Natural killer cell (primary cell): ENCODE measurements at places on chromosomes 5 and 9. TPM values are rescaled to one million over a fixed set of nuclear protein-coding genes. Genes with fewer than 3 reads are reported as not detected.

The GABRB2 gene
- not detected for total RNA-seq

- DNase-seq, result no peak
Observed at GRCh38 chr5:165119175-165119574, 1613.8 kb downstream of the MAT2B start.

DNA sequence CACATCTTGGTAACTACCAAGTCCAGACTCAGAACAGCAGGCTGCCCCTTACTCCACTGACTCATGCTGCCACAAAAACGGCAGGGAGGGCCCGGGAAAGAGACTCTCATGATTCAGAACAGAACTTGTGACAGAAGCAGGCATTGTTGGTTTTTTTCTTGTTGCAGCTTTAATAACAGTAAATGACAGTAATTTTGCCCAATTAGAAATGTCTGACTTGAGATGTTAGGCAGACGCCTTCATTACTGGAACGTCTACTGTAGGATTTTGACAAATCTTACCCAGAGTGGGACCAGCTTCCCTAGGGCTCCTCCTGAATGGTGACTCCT lies 77.9 kb downstream of the SEMA5A start:
- DNase-seq, result no peak

DNA sequence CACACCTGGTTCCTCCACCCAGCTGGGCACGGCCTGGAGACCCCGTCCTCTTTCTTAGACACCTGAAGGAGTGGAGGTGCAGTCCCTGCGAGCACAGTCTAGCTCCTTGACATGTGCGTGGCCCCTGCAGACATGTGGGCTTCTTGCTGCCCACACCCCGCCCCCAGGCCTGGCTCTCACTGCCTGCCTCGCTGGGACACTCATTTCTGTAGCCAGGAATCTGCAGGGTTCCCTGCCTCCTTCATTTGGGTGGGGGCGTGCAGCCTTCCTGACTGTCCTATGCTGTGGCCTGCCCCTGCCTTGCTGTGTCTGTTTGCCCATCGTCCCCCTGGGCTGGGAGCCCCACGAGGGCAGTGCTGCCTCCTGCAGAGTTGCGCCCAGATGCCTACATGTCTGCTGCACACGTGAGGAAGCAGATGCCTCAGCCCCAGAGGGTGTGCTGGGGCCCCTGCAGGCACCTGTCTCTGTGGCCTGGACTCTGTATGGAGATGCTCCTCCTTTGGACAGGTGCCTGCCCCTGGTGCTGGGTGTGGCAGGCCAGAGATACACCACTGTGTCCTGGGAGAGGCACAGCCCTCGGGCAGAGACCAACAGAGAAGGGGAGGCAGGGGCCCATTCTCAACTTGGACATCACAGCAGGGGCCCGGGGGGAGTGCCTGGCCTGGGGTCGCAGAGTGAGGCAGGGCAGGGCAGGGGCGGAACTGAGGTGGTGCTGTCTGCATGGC lies 22.6 kb downstream of the FLT4 start:
- no peak for DNase-seq

DNA sequence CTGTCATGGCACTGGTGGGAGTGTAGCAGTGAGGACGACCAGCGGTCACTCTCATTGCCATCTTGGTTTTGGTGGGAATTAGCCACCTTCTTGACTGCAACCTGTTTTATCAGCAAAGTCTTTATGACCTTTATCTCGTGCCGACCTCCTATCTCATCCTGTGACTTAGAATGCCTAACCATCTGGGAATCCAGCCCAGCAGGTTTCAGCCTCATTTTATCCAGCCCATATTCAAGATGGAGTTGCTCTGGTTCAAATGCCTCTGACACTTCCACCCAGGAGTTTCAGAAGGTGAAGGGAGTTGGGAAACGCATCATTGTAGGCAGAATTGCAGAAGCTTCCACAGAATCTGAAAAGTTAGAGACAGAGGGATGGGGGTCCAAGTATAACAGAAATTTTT lies 35.4 kb downstream of the SHC3 start:
- no peak for DNase-seq

DNA sequence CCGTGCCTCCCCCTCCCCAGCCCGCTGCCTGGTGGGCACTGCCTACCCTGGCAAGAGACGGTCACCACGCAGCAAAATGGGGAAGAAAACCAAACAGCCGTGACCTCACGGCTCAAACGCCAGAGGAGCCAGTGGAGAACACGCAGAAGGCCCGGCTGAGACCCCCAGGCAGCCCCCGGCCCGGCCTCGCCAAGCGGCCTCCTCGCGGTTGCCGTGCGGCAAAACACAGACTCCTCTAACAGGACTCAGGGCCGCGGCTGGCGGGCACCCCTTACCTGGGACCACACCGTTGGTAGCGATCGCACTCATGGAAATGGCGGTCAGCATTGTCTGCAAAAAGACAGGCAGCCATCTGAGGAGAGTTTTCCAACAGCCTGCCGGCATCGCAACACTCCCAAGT lies 23.8 kb downstream of the SLC12A7 start:
- no peak for DNase-seq

The IL4 gene
- not detected for total RNA-seq

The SVEP1 gene
- not detected for total RNA-seq

DNA sequence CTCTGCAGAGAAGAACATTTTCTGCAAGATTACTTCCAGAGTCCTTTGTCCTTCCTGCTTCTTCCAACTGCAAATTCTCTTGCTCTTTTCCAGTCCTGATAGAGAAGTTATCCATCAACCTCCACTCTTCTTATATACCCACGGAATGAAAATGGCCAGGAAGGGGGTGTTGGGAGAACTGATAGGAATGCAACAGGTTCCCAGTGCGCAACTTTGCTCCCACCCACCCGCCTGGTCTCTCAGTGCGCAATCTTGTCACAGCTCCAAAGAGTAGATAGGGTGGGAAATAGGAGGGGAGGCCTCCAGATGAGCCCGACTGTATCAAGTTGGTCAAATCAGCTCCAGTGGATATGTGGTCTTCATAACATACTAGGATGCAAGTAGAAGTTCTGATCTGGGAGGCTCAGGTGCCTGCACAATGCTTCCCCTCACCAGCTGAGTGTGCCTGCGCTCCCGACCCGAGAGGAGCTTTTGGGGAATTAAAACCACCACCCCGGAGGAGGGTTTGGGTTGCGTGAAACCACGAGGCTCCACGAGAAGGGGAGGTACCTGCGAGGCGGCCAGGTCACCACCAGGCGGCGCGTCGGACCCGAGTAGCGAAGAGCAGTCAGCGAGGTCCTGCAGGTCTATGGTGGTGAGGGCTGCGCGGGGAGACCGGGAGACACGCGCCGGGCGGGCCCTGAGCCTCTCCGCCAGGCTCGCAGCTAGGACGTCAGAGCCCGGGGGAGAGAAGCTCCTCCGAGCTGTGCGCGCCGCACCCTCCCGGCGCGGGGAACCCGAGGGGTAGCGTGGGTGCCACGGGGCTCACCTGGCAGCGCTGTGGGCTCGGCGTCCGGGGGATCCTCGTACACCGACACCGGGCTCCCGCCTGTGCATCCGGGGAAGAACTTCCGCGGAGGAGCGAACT lies 835 bp downstream of the MCIDAS start:
- peak; percentile 56 for DNase-seq

The FBXW5 gene
- 144 TPM for total RNA-seq

- DNase-seq, result no peak
Observed at GRCh38 chr9:80811656-80812055, 877.7 kb downstream of the TLE1 start.

DNA sequence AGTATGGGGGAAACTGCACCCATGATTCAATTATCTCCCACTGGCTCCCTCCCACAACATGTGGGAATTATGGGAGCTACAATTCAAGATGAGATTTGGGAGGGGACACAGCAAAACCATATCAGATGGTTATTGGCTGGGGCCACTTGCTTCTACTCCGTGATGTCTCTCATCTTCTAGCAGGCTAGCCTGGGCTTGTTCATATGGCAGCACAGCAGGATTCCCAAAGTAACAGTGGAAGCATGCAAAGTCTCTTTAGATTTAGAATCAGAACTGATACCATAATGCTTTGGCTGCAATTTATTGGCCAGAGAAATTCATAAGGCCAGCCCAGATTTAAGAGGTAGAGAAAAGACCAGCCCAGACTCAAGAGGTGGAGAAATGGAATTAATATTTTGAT lies 126.2 kb downstream of the PTTG1 start:
- DNase-seq, result no peak

The ST8SIA4 gene
- 36.3 TPM for total RNA-seq

DNA sequence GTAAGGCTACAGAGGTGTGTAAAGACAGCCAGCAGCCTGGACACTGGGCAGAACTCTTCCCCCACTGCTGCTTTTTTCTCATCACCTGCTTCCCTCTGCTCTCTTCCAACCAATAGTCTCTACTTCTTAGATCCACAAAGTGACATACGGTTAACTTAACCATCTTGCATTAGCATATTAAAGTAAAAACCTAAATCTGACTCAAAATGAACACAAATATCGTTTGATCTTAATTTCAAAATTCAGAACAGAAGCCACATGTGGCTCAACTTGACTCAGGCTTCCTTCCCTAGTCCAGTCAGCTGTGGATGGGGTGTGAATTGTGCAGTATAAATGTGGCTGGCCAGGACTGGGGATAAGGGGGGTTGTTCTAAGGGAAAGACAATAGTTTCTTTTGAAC lies 114.3 kb downstream of the STARD4 start:
- DNase-seq, result no peak

The CA9 gene
- not detected for total RNA-seq

GRCh38 chr5:156446526-156446925 lies 119.6 kb downstream of the SGCD start:
- DNase-seq, result no peak

DNA sequence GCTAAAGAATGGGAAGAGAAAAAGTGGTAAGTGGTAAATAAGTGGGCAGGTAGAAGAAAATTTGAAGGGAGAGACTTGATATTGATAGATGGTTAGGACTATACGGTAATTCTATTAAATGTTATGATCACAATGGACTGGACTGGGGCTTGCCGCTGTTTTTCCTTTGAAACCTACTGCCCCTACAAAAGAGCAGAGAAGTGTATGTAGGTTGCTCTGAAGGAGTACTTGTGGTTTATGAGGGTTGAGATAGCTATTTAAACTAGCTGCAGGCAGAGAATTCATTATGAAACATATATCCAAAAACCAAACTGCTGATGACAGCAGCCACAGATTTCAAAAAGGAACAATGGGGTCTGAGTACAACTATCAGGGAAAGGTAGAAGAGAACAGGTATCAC lies 16.8 kb upstream of the HK3 start:
- DNase-seq, result no peak

DNA sequence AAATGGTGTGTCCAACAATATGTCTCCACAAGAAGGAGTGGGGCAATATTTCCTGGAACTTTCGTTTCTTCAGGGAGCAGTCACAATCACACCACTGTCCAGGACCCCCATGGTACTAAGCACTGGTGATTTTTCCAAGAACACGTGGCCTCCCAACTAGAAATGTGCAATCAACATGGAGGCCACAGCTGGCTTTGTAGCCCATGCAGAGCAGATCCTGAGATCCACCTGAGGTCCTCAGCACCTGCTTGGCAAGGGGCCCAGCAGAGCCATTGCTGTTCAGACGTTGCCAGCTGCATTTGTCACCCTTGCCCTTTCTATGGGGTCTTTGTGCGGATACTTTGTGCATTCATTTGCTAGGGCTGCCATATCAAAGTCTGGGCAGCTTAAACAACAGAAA lies 334.5 kb upstream of the IRX4 start:
- no peak for DNase-seq
